ENCODE measurements at places on chromosomes 7 and 10.

DNA sequence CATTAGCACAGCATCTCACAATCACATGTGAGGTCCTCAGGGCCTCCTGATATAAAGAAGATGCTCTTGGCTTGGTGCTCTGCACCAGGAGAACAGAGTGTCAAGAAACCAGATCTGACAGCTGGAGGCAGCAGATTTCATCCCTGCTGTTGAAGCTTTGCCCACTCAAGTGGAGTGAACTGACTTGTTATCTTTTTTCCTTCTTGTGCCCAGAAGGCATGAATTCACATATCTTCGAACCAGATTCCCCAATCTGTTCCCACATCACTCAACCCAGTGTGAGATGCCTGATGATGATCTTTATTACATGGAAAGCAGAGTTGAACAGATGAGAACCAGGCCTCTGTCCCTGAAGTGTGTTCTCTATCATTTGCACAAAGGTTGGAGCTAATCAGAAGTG is 521.0 kb downstream of the SORCS1 start:
- DNase-seq = no peak

GRCh38 chr10:102918817-102919245 is 737 bp downstream of the CNNM2 start:
- no peak for DNase-seq

DNA sequence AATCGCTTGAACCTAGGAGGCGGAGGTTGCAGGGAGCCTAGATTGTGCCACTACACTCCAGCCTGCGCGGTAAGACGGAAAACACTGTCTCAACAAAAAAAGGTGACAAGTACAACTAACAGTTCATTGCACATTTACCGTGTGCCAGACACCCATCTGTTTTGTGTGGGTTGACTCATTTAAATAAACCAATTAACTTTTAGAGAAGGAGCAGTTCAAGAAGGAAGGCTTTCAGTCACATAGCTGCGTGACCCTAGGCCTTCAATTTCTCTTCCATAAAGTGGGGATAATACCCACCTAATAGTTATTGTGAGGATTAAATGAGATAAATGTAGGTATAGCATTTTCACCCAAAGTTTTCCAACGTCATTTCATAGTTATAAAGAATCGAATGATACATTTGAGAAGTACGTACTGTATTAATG is 52.3 kb upstream of the KDM7A start:
- DNase-seq = no peak

DNA sequence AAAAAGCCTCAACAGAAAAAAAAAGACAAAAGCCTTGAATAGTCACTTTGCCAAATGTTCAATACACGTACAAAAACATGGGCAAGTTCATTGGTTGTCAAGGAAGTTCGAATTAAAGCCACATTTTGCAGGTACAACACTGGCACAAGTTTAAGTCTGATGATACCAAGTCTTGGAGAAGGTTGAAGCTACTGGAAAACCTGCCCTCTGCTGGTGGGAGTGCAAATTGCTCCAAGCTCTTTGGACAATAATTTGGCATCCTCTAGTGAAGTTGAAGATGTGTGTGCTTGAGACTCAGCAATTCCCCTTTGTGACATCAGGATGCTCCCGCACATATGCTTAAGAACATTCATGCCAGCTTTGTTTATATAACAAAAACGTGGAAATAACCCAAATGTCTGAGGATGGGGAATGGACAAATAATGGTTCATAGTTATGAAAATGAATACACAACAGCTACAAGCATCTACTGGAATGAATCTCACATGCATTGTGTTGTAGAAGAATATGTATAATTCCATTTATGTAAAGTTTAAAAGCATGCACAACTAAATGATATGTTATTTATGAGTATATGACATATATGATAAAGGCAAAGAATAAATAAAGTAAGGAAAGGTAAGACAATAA is 120.0 kb upstream of the PLPP4 start:
- no peak for DNase-seq

- no peak for DNase-seq
Observed at GRCh38 chr7:36309301-36309700, 80.4 kb upstream of the ANLN start.

DNA sequence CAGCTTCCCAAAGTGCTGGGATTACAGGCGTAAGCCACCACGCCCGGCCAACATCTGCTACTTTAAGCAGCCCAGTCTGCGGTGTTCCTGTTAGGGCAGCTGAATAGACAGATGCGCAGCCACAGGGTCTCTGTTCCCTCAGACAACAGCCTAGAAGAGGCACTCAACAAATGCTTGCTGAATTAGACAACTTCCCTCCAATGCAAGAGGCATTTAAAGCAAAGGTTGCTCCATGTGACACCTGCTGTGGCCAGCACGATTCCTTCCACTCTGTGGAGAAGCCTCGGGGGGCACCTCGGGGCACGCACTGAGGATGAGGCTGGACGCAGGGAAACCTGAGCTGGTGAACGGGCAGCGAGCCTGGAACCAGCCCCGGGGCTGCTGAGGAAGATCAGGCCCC is 237.8 kb downstream of the MAD1L1 start:
- DNase-seq = no peak

DNA sequence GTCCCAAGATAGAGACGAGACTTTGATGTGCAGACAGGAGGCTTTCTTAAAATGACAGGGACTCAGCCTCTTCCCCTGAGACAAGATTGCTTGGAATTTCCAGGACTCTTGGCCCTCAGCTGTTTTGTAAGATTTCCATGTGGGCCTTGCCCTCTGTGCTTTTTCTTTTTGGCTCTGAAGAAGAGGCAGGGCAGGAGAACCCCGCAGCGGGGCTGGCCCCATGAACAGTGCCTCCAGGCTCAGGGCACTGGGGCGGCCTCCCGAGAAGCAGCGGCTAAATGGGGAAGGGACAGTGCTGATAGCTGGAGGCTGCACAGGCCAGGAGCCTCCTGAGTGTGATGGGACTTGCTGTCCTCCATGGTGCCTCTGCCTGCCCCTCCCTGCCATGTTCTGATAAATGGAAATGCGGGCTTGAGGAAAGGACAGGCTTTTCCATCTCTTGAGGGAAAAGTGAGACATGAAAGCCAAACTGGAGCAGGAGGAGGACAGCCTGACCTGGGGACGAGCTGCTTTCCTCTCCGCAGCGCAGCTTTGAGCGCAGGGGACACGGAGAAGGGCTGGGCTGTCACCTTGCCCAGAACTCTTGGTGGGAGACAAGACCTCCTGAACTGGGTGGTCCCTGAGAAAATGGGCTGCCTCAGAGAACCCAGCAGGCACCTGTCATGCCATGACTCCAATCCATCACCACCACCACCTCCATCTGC is 12.1 kb downstream of the SAP25 start:
- peak; percentile 85 for DNase-seq

DNA sequence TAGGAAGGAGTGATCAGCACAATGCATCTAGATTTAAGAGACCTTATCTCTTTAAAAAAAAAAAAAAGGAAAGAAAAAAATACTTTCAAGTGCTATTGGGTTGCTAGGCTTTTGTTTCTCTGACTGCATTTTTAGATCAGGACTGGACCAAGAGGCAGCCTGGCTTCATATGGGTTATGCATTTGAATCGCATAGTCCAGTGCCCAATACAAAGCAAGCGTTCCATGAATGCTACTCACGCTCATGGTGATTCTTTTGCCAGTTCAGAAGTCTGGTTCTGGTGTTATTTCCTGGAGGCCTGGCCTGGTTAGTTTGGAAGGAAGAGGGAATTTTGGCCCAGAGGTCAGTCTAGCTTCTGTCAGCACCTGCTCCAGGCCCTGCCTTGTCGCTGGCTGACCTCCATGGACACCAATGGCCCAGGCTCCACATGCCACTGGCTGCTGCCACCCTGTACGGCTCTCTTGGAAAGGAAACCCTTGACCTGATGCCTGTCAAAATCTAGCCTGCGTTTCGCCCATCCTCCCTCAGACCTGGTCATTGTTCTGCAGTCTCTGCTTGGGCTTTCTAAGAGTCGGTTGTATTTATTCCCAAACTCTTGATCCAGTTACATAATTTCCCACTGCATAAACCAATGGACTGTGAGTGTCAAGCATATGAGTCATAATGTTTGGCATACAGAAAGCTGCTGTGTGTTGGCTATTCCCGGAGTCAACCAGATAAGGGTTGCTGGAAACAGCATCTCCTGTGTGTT is 74.3 kb upstream of the MKX start:
- no peak for DNase-seq

GRCh38 chr10:128451879-128452278 is 325.7 kb upstream of the MKI67 start:
- no peak for DNase-seq

DNA sequence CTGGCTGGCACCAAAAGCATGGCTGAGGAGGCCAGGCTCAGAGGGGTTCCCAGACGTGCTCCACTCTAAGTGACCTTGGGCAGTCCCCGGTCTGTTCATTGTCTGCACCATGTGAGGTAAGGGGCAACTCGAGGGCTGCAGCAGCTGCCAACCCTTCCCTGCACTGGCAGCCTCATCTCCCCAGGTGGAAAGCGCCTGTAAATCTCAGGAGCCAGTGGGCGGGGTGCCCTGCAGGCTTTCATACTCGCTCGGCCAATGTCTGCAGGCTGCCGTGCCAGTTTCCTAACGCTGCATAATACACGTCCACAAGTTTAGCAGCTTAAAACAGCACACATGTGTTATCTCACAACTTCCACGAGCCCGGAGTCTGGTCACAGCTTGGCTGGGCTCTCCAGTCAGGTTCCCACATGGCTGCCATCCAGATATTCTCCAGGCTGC is 12.6 kb upstream of the GDF10 start:
- no peak for DNase-seq

- DNase-seq = no peak
Observed at GRCh38 chr10:37711617-37712488, 145.6 kb downstream of the ZNF248 start.

DNA sequence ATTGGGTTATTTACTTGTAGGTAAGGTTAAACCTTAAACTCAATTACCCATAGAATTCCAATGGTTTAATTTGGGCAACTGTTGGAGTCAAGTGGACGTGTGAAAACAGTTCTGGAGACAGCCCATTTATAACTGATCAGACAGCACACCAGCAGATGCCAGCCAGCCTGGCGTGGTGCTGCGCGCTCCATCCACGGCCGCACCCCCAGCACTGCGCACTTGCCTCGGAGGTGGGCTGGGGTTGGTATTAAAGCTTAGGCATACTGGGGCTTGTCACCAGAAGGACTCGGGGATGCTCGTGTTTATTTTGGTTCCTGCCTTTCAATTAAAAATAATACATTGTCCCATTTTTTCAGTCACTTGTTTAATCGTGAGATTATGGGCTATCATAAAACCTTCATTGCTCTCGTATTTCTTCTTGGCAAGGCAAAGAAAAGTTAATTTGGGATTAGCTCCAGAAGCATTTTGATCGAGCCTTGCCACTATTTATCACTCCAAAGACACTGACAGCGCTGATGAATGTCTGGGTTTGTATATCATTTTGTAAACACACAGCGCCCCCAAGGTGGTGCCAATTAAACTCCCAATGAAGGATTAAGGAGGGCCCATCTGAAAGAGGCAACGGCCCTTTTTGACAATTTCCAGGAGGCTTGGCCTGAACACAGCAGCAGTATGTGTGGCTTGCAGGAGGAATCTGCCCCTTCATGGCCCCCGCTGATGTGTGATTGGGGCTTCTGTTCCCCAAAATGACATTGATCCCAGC is 204.5 kb upstream of the CXCL12 start:
- no peak for DNase-seq

DNA sequence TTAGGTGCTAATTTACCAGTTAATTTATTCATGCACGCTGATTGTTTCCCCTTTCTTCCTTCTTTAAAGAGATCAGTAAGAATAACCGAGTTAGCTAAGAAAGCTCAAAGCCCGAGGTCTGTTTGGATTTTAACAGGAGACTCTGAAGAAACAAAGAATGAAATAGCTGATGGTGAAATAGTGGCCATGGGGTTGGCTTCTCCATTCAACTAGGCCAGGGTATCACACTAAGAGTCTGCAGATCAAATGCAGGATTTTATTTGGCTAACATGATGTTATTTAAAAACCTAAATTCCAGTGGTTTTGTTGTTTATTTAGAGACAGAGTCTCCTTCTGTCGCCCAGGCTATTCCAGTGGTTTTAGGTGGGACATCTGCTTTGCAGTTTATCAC is 65.2 kb upstream of the SYPL1 start:
- DNase-seq = no peak

- no peak for DNase-seq
Observed at GRCh38 chr7:41584746-41585145, 118.1 kb downstream of the INHBA start.

DNA sequence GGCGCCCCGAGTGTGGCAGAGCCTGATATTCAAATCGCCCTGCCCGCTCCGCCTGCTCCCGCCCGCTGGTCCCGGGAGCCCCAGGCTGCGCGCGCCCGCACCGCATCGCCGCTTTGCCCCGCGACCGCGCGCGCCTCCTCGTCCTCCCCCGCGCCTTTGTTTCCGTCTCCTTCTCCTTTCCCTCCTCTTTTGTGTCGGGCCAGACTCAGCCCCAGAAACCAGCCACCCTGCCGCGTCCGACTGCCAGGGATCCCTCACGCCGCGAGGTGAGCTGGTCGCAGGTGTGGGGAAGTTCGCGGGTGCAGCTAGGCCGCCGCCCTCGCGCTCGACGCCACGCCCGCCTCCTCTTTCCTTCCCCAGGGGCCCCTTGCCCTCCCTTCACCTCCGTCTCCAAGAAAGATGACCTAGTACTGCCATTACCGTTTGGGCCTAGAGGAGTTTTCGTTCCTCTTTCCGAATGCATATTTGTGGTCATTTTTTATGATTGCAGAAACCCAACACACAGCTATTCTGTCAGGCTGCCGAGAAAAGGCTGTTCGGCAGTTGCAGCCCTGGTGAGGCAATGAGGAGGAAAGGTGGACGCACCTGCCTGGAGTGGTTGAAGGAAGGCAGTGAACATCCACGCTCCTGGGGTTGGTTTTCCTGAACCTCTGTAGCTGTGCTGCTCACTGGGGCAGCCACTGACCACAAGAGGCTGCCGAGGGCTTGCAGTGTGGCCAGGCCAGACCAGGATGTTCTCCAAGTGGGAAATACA is 107.3 kb downstream of the SNX10 start:
- no peak for DNase-seq

- no peak for DNase-seq
Observed at GRCh38 chr7:55439627-55440026, 74.5 kb downstream of the LANCL2 start.

GRCh38 chr10:13712837-13713581 is 126.2 kb downstream of the PRPF18 start:
- DNase-seq = no peak

DNA sequence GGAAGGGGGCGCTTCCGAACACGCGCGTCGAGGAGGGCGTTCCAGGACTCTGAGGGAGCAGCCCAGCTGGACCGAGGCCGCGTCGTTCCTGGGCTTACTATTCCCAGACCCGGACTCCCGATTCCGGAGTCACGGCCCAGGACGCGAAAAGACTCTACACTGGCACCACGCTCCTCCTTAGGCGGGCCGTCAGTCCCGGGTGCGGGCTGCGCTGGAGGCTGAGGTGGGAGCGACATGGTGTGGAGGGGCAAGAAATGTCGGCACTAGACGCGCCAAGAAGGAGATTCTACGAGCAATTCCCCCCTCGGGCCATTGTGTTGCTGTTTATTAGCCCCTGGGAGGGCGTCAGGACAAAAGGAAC is 584 bp upstream of the RUNDC3B start:
- no peak for DNase-seq

GRCh38 chr7:6268023-6268900 is 4.2 kb downstream of the CYTH3 start:
- DNase-seq = no peak
